ENCODE measurements at places on chromosomes 4 and X.

- no peak for DNase-seq
Measured at GRCh38 chr4:2886161-2886560, 42.5 kb downstream of the ADD1 start.

- DNase-seq, result no peak
Measured at GRCh38 chr4:175215208-175215607, 297.1 kb downstream of the ADAM29 start.

GRCh38 chr4:5999356-5999755 is 18.9 kb downstream of the C4orf50 start:
- DNase-seq, result no peak

DNA sequence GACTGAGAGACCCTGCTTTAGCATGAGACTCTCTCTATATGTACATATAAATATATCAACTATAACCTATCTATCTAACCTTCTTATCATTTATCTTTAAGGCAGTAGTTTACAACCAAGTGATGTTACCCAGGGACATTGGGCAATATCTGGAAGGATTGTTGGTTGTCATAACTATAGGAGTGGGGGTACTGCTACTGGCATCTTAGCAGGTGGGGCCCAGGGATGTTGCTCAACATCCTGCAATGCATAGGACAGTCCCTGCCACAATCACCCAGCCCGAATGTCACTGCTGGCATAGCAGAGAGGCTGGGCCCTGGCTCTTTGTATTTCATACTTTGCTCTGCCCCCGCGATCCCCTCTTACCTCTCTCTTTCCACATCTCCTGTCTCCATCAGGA is 397.7 kb downstream of the IL15 start:
- no peak for DNase-seq

DNA sequence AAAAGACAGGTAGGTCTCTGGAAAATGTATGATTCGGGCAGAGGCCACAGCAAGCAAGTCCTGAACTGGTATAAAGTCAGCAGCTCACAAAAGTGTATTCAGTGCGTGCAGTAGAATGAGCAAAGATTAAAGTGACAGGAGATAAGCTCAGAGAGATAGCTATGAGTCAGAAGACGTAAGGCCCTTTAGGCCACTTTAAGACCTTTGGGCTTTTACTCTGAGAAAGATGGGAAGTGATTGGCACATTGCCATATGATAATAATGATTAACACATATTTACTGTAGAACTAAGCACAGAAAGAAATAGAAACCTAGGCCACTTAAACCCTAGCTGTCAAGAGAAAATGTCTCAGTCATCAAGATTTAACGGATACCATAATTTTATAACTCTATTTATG is 51.7 kb downstream of the TBCK start:
- DNase-seq, result no peak

DNA sequence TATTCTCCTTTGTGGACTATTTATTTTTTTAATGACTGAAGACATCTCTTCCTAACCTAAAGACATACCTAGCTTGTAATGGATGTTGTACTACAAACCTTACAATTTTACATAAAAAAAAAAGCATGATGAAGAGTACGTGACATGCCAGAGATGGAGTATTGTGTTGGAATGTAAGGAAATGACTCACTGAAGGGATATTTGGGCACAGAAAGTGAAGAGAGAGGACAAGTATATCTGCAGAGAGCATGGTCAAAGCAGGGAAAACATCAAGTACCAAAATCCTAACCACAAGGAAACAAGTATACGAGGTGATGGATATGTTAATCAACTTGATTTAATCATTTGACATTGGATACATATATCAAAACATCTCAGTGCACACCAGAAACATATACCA is 1051.4 kb upstream of the PRKX start:
- DNase-seq, result no peak
